SK-N-MC (cell line): ENCODE measurements at places on chromosomes 7 and 10.

DNA sequence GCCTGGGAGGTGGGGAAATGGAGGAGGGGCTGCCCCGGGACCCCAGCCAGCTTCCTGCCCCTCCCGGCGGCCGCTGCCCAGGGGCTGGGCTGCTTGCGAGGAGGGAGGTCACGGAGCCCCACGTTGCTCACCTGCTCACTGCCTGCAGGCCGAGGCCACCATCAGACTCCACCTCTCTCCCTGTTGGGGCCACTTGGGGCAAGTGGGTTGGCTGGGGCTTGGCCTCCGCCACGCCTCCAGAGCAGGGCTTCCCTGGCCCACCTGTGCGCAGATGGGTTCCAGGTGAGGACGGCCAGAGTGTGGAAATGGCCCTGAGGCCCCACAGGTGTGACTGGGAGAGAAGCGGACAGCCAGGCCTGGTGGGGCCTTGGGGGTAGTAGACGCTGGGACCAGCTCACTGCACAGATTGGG lies 82.8 kb upstream of the DIP2C start:
- DNase-seq: no peak

DNA sequence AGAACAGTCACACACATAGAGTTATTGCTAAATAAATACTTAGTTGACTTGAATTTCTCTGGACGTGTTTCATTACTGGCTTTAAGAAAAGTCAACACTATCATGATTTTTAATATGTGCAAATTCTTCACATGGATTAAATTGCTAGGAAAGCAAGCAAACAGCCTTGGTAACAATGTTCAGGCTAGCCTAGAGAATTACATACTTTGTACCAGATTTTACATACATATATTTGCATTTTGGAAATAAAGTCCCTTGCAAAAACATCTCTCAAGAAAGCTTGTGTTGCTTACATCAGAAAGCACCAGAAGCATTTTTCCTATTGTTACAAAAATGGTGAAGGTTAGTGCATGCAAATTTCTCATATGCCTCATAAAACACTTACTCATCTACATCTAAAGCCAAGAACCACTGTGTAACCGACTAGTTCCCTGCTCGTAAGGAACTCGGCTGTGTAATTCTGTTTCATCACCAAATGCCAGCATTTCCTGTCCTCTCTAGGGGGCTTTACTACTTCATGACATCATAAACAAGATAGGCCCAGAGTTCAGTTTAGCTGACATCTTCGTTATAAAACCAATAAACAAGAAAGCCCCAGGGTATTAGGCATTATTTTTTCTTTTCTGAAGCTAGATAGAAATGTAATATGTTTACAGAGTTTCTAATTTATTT lies 87.8 kb downstream of the CFAP58 start:
- peak; percentile 76 for DNase-seq

DNA sequence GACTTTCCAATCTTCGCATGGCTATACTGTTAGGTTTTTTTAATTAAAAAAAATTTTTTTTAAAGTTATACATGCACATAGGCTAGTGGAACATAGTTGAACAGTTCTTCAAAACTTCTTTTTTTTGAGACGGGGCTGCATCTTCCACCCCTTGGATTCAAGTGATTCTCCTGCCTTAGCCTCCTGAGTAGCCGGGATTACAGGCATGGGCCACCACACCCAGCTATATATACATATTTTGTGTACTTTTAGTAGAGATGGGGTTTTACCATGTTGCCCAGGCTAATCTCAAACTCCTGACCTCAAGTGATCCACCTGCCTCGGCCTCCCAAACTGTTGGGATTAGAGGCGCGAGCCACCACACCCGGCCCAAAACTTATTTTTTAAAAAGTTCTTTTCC lies 17.3 kb downstream of the ZNF777 start:
- DNase-seq: no peak

GRCh38 chr10:14653271-14654161 lies 121.2 kb downstream of the FAM107B start:
- DNase-seq: peak; percentile 24

GRCh38 chr10:121823993-121824463 lies 103.8 kb downstream of the ATE1 start:
- no peak for DNase-seq
